ENCODE measurements at places on chromosomes 11 and 22.

GRCh38 chr11:20707876-20708275, 38.5 kb downstream of the NELL1 start:
- no peak for DNase-seq

GRCh38 chr11:73175551-73176144, 33.5 kb upstream of the FCHSD2 start:
- DNase-seq = no peak

DNA sequence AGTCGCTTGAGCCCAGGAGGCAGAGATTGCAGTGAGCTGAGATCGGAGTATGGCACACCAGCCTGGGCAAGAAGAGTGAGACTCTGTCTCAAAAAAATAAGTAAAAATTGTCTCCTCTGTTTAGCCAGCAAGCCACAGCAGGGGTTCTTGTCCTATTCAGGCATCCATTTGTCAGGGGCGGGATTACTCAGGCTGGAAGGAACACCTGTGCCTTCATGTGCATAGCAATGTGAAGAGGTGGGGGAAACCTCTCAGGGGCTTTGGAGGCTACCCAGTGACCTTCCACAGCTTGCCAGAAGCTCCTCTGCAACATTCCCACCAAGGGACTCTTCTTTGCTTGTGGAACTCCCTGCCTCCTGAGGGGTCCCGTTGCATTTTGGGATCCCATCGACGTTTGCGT, 63.3 kb downstream of the FBLN1 start:
- no peak for DNase-seq

GRCh38 chr11:44940404-44940803, 10.3 kb downstream of the TP53I11 start:
- no peak for DNase-seq

DNA sequence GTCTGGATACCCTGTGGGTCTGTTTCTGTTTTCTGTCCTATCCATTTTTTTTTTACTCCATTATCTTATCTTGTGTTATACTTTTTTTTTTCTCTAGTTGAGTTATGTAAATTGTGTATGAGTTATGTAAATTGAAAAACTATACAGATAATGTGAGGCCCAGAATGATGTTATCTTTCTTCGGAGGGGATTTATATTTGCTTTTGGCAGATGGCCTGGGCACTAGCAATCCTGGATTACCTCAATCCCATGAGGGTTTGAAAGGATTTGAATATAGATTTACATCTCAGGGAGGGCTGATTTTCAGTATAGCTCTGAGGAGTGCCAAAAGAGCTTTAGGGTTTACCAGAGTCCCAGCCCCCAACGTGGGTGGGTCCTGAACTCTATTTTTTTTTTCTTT, 71.0 kb downstream of the CSTPP1 start:
- DNase-seq = no peak

- no peak for DNase-seq
Measured at GRCh38 chr11:46012185-46012584, 89.7 kb downstream of the LARGE2 start.

DNA sequence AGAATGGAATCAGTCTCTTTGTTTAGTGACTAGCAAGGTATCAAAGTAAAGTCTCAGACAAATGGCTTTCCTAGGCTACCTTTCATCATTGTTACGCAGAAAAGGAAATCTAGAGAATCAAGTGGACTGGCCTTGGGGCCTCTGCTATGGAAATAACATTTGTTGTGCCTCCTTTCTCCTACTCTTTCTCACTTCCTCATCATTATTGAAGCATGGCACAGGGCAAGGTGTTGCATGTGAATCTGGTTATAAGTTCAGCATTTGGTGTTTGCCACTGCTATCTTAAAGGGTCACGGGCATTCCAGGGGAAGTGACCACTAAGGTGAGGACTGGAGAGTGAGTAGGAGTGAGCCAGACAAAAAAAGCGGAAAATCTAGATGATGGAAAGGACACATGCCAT, 54.9 kb downstream of the GLYATL1 start:
- DNase-seq = no peak

DNA sequence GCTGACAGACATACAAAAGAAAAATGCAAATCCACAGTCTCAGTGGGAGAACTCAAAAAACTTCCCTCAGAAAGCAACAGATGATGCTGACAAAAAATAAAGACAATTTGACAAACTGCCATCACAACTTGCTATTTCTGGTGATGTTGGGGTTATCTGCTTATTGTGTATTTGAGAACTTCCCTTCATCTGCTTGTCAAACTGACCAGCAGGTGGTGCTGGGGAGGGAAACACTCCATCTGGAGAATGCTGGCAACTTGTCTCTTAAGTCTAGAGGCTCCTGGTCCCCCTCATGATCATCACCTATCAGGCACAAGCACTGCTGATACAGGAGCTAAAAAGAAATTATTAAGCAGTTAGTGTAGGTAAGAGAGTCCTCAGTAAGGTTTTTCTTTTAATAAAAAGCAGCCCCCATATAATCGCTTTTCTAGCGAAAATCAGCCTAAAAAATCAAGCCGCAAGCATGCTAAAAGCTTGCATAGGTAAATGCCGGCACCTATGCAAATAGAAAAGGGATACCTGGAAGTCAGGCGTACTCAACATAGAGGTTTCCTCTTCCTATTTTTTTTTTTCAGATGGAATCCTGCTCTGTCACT, 9.8 kb upstream of the FAM111B start:
- DNase-seq = peak; percentile 52

DNA sequence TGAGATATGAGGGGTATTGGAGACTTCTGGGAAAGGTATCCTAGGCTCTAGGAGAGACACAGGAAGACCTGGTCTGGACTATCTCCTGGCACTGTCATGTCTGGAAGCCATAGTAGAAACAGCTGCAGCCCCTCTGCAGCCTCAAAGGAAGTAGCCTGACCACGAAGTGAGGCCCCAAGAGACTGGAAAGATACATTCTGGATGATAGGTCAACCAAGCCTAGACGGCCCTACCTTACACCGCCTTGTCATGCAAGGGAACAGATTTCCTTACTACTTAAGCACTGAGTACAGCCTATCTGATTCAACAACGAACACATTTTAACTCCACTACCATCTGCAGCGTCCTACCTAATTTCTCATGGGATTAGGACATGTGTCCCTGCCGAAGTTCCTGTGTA, 31.1 kb downstream of the UQCR10 start:
- no peak for DNase-seq

DNA sequence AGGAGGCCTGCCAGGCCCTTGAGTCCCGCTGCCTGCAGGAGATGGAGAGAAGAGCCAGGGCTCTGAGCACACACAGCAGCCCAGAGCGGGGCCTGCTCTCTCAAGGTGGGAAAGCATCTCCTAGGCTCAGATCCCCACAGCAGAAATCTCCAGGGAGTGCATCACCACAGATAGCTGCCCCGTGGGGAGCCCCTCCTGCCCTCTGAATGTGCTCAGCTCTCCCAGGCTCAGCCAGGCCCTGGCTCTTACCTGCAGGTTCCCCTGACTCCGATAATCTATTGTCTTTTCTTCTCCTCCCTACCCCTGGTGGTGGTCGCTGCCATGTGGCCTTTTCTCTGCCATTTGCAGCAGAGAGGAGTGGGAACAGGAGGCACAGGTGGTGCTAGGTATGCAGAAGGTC, 49.9 kb downstream of the BTG4 start:
- DNase-seq = no peak

DNA sequence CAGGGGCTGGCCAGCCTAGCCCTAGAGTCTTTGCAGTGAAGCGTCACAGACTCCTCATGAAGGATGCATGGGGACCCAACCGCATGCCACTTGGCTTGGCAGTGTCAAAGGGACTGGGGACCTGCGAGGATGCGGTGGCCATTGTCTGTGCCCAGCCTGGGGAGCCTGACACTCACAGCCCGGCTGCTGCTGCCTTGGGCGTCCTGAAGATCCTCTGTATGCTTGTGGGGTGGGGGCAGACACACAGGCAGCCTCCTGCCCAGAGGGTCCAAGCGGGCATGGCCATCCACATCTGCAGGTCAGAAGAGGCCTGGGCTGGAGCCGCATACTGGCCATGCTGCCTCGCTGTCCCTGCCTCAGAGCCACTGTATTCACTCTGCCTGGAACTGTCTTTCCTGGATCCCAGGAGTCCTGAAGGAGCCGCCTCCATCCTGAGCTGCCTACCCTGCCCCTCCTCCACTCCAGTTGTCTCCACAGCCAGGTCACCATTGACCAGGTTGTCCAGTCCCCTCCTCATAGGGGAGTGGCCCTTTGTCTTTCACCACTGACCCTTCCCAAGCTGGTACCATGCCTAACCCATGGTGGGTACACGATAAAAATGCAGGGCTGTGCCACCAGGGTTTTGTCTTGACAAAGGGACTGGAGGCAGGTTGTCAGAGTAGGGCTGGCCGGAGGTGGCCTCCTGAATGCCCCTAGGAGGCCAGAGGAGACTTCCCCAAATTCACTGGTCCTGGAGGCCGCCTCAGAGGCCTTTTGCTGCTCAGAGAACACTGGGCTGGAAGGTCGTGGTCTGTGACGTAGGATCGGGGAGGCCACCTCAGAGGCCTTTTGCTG, 107.0 kb downstream of the KCNQ1OT1 start:
- no peak for DNase-seq

GRCh38 chr22:41261541-41262249, 21.0 kb upstream of the CHADL start:
- DNase-seq = no peak

- DNase-seq = no peak
Measured at GRCh38 chr11:132910011-132910760, 622.1 kb downstream of the OPCML start.

GRCh38 chr11:130524132-130524790, 75.8 kb downstream of the ADAMTS15 start:
- DNase-seq = no peak

GRCh38 chr22:26055693-26056092, 113.6 kb upstream of the SEZ6L start:
- no peak for DNase-seq

DNA sequence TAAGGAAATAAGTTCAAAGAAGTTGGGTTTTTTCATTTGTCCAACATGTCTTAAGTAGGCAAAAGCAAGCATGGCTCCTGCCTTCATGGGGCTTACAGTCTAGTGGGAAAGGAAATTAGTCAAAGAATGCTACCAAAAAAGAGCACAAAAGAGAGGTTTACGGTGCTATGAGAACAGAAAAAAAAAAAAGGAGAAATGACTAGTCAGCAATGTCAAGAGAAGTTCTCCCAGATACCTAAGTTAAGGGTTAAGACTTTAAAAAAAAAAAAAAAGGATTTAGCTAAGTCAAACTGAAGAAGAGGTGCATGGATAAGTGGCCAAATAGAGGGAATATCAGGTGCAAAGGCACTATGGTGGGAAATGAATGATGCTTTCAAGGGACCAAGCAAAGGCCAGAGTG, 29.3 kb downstream of the SERGEF start:
- DNase-seq = no peak

DNA sequence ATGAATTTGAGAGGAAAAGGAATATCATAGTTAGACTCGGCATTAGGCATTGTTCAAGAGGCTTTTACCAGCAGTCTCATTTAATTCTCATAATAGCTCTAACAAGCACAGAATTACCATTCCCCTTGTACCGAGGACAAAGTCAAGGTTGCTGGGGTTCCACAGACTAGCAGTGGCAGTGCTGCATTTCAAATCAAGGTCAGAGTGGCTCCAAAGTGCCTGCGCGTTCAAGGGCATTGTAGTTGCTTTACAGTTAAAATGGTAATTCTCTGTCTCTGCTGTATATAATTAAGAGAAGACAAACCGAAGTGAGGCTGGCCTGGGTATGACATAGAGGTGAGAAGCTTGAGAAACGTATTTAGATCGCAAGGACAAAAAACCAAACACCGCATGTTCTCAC, 40.4 kb upstream of the TP53AIP1 start:
- DNase-seq = no peak

DNA sequence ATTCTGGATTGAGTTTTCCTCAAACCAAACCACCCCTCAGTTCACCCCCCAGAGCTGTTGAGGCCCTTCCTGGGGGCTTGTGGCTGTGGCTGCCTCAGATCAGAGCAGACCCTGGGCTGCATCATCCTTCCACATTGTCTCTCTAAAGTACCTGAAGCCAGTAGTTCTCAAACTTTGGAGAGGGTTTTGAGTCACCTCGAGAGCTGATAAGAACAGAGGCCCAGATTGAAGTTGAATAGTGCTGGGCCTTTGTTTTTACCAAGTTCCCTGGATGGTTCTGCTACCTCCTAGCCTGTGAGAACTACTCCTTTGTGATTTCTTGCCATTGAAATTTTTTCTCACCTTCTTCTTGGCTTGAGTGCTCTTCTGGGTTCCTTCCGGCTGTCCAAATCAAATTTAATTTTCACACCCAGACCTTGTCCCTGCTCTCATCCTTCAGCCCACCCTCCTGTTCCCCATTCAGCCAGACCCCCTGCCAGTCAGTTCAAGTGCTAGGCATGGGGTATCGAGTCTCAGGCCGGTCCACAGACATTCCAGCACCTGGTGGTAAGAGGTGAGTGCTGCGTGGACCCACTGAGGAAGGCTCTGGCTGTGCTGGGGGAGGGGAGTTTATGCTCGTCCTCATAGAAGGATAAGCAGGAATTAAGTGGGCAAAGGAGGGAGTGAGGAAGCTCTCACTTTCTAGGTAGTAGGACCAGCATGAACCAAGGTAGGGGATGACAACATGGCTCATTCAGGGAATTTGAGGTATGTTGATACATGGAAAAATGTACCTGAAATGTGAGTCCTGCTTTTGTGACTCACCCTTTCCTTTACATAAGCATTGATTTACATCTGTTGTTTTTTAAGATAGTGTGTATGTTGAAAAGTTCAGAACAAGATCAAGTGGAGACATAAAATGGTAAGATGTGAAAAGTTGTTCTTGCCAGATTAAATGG, 116.5 kb downstream of the PTPRJ start:
- DNase-seq = no peak

GRCh38 chr11:45657496-45658260, 7.7 kb downstream of the CHST1 start:
- no peak for DNase-seq
